Activated effector memory CD4-positive, alpha-beta T cell treated with Interleukin-2 at 50 U/mL for 16 hours (primary cell): ENCODE measurements at places on chromosomes 12 and 14.
A peak's percentile ranks its signal among the peaks of the same experiment; 100 is the strongest.

GRCh38 chr12:132300789-132301722 is 28.3 kb downstream of the GALNT9 start:
- DNase-seq = no peak

- DNase-seq = peak; percentile 29
Measured at GRCh38 chr12:45655186-45655585, 74.3 kb upstream of the ARID2 start.

GRCh38 chr14:90273532-90273931 is 17.2 kb downstream of the PSMC1 start:
- no peak for DNase-seq

DNA sequence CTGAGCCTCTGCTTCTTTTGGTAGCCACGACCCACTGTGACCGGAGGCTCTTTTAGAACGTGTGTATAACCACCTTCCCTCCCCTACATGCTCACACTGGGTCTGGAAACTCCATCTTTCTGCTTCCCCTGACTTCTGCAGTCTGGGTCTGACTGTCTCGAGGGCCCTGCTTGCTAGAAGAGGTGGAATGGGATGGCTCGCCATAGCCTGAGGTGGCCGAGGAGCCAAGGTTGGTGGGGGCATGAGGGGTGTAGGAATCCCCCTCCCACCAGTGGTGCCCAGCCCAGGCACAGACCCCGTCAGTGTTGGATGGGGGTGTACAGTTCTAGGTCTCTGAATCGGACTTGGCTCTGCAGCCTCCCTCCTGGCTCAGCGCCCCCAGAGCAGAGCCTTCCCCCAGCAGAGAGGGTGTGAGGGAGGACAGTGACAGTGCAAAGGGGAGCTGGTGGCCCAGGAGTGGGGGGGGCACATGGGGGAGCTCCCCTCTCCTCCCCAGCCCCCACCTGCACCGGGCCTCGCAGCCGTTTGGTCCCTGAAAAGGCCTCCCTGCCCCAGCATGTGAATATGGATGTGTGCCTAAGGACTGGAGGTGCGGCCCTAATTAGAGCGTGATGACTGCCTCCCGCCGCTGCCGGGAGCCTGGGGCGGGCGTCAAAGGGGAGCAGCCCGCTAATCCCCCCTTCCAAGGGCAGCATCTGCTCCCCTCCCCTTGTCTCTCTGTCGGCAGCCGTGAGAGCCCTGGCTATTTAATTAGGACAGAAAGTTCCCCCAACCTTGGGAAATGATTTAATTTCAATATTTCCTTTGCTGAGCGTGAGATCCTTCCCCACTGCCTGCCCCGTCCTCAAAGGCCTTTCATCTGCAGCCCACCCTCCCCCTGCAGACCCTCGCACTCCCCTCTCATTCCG is 196.2 kb upstream of the C14orf180 start:
- no peak for DNase-seq

DNA sequence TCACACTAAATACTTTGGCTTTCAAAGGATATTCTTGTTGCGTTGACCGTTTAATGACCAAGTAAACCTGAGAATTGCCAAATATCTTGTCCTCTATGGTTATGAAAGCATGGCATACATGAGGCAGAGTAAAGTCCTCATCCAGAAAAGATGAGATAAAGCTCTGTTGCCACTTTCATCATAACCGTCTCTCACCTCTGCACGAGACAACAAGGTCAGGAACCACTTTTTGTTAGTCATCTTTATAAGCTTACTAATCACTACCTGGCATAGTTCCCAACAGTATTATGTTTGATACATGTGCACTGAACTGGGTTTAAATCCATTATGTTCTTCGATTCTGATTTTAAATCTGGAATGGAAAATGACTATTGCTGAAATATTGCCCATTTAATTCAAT is 31.3 kb downstream of the PTPRB start:
- DNase-seq = no peak

- DNase-seq = no peak
Measured at GRCh38 chr12:52181746-52182145, 10.1 kb downstream of the KRT80 start.

- DNase-seq = no peak
Measured at GRCh38 chr14:23030936-23031335, 3.8 kb downstream of the PSMB5 start.

DNA sequence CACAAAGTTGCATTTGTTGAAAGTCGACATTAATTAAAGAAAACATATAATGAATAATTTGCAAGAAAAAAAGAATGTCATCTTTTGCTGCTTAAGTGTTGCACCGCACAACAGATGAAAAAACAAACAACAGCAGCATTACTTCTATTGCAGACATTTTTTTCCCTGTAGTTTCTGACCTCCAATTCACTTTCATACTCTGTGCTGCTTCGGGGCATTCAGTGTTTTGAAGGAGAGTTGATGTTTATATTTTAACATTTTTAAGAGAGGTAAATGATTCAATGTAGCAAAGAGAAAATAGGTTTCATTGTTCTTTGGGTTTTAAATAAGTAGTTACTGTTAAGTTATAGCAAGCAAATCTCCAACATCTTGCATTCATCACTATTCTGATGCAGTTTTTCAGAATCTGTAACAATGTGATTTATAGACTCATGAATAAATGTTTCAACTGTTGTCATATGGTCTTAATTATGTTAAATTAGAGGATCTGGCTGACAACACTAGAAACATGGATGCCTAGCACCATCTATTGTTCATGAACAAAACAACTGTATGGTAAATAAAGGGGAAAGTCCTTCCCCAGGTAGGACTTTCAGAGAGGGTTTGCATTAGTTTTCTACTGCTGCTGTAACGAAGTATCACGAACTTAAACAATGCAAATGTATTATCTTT is 168.1 kb downstream of the BCAT1 start:
- DNase-seq = no peak

DNA sequence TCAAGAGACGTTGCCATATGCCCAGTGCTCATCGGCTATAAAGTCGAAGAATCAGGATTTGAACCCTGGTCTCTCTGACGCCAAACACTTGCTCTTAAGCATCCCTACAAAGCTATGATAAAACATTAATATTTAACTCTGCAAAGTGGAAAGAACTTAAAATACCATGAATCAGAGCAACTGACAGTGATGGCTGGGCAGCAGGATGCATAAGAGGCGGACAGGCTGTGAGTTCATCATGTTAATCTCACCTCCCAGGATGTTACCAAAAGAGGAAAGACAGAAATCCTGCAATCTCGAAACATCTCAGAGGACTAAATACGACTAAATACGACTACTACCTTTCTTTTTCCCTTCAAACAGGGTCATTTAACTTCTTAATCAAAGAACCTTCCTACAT is 5.8 kb downstream of the DICER1 start:
- DNase-seq = no peak

DNA sequence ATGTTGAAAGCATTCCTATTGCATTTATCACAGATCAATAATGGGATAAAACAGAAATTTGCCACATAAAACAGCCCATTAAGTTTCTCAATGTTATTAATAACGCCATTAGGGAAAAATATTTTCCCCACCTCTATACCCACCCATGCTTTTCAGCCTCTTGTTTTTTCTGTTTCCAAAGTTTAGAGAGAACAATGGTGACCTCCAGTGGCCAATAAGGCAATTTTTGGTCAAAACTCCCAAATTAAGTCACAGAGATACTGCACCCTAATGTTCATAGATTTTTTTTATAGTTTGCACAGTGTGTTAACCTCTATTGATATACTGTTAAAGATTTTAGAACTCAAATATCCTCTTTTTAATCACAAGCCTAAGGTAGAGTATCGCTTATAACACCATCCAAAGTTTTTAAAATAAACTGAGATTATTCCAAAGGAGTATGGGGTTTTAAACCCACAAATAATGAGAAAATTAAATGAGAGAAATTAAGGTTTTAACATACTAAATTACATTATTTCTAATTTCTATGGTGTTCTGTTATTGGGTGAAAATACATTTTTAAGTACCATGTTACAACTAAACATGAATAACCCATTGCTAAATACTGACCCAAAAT is 184.7 kb upstream of the DCN start:
- DNase-seq = no peak

- no peak for DNase-seq
Measured at GRCh38 chr14:41875116-41875515, 268.4 kb downstream of the LRFN5 start.

DNA sequence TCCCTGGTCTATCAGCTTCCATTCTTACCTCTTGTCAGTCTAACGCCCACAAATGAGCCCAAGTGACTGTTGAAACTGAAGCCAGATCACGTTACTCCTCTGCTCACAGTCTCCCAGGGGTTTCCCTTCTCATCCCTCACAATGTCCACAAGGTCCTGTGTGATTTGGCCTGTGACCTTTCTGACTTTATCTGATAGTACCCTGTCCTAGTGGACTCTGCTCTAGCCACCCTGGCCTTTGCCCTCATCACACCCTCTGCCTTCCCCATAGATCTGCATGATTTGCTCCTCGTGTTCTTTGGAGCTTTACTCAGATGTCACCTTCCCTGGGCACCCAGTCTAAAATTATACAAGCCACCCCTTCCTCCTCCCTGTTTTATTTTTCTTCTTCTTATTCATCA is 55.5 kb downstream of the RDH12 start:
- no peak for DNase-seq

- no peak for DNase-seq
Measured at GRCh38 chr14:29529418-29529817, 398.2 kb downstream of the PRKD1 start.

DNA sequence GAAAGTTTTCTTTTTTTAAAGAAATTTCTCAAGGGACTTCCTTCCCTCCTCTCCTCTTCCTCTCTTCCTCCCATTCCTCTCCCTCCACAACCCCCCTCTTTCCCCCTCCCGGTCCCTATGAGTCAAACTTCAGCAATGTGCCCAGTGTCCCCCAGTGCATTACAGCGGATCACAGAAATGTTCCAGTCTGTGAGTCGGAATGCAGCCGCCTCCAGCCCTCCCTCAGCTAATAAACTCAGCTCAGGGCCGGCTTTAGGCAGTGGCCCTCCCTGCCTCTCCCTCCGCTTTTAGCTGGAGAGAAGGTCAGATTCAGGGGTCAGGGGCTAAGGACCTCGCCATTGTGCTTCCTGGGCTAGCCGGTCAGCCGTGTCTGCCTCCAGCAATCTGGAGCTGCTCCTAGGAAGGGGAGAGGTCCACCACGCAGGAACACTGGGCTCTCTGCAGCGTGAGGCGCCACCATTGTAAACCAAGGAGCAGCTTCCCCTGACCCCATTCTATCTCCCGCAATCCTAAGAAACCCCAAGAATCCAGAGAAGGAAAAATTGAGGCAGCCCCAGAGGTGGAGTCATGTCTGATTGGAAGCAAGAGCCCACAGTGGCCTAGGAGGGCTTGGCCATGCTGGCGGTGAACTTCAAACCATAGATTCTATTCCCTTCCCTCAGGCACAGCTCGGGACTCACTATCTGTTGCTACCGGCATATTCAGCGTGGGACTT is 1.1 kb upstream of the HDAC7 start:
- DNase-seq = no peak

- no peak for DNase-seq
Measured at GRCh38 chr12:105920161-105920684, 218.5 kb downstream of the NUAK1 start.

DNA sequence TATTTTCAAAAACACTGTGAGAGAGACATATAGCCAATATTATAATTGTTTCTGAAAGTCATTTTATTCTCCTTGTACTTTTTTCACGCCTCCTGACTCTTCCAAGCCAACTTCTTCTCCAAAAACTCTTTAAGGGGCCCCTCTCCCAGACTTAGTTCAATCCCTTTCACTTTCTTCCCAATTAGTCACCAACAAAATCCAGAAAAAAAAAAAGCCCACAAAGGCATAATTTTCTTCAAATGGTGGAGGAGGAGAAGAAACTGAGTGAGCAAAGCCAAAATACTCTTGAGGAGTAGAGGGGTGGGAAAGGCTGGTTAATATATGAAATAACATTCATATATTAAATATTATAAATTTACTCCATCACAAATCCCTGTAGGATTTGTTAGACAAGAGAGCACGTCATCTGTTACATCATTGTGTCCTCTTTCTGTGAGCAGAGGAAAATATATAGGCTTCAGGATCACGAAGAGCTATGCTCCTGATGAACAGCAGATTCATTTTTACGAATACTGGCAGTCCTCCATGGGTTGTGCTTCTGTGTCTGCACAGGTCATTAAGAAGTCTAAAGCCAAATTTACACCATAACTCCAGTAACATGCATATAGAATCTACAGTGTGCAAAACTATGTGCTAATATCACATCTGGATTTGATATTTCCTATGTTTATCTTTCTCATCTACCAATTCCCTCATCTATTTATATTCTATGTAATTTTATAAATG is 25.9 kb upstream of the NID2 start:
- no peak for DNase-seq

DNA sequence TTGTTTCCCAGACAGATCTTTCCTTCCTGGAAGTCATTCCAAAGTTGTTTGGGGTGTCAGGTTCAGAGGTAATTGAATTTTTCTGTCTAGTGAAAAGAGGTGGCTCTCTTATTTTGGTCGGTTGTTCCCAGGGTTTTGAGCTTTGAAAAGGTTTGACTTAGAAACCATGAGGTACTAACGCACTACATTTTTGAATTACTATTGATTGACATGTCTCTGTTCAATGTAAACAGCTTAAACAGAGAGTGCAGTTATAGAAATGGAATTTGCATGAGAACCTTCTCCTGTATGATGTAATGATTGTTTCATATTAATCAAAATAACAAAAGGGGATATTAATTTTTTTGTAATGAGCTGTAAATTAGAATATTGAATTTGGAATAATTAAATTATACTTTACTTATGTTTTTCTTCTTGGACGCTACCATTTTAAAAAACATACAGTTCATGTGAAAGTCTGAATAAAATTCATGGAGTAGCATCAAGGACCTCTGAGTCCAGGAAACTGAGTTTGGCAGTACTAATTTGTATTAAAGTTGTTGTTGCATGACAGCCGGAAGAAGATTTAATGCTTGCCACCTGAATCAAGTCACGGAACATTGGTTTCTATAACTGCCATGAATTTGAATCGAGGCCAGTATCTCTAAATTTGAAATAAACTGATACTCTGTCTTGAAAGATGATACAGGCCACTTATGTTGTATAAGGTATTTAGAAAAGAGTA is 41.7 kb downstream of the NPAS3 start:
- DNase-seq = no peak

DNA sequence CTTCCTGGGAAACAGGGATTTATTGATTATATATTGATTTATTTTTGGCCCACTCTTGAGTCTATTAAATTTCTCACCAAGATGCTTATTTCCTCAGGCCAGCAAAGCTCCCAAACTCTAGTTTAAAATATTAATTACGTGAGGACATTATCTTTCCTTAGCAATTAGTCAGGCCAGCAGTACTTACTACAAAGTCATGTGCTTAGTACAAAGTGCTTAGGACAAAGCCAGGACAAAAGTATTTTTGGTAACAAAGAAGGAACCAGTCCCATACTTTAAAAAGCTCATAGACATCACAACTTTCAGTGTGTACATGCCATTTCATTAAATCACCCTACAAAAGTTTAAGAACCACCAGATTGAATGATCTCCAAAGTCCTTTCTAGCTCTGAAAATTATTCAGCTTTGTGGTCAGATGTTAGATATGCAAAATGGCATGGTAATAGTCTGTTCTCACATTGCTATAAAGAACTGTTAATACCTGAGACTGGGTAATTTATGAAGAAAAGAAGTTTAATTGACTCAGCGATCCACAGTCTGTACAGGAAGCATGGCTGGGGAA is 94.7 kb upstream of the PWP1 start:
- DNase-seq = no peak

- no peak for DNase-seq
Measured at GRCh38 chr12:6062757-6063735, 61.4 kb downstream of the VWF start.
